GM12892 (cell line): ENCODE measurements at places on chromosomes 7 and 10.

- no peak for DNase-seq
Observed at GRCh38 chr10:93495654-93496321, 624 bp upstream of the CEP55 start.

- DNase-seq: no peak
Observed at GRCh38 chr10:14578060-14578952, 196.4 kb downstream of the FAM107B start.

GRCh38 chr7:134419875-134420274, 39.0 kb downstream of the AKR1B1 start:
- no peak for DNase-seq

DNA sequence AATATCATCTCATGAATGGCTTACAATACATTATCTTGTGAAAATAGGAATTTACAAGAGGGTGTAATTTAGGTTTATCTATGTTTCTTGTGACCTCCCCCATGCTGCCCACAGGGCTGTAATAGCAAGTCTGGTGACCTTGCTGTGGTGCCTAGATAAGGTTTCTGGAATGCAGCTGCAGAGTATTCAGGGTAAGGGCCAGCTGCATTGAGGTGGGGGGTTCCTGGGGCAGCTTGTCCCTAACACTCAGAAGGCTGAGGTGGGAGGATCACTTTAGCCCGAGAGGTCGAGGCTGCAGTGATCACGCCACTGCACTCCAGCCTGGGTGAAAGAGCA, 5.3 kb upstream of the DHTKD1 start:
- no peak for DNase-seq

DNA sequence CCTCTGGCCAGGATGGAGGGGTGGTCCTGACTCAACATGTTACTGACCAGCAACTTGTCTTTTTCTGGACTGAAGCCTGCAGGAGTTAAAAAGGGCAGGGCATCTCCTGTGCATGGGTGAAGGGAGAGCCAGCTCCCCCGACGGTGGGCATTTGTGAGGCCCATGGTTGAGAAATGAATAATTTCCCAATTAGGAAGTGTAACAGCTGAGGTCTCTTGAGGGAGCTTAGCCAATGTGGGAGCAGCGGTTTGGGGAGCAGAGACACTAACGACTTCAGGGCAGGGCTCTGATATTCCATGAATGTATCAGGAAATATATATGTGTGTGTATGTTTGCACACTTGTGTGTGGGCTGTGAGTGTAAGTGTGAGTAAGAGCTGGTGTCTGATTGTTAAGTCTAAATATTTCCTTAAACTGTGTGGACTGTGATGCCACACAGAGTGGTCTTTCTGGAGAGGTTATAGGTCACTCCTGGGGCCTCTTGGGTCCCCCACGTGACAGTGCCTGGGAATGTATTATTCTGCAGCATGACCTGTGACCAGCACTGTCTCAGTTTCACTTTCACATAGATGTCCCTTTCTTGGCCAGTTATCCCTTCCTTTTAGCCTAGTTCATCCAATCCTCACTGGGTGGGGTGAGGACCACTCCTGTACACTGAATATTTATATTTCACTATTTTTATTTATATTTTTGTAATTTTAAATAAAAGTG, 6.0 kb downstream of the PLAU start:
- DNase-seq: no peak
